ENCODE measurements at places on chromosomes 5 and 9. TPM values are rescaled to one million over a fixed set of nuclear protein-coding genes. Genes with fewer than 3 reads are reported as not detected.

- peaks cover 3% of the 10 kb centered on the region for H3K36me3 ChIP-seq
- no peak overlapping the region for H3K27ac ChIP-seq
- no peak for DNase-seq
- H3K4me1 ChIP-seq: peaks cover 16% of the 10 kb centered on the region
Observed at GRCh38 chr5:83069096-83069799, 7.9 kb downstream of the TMEM167A start.

DNA sequence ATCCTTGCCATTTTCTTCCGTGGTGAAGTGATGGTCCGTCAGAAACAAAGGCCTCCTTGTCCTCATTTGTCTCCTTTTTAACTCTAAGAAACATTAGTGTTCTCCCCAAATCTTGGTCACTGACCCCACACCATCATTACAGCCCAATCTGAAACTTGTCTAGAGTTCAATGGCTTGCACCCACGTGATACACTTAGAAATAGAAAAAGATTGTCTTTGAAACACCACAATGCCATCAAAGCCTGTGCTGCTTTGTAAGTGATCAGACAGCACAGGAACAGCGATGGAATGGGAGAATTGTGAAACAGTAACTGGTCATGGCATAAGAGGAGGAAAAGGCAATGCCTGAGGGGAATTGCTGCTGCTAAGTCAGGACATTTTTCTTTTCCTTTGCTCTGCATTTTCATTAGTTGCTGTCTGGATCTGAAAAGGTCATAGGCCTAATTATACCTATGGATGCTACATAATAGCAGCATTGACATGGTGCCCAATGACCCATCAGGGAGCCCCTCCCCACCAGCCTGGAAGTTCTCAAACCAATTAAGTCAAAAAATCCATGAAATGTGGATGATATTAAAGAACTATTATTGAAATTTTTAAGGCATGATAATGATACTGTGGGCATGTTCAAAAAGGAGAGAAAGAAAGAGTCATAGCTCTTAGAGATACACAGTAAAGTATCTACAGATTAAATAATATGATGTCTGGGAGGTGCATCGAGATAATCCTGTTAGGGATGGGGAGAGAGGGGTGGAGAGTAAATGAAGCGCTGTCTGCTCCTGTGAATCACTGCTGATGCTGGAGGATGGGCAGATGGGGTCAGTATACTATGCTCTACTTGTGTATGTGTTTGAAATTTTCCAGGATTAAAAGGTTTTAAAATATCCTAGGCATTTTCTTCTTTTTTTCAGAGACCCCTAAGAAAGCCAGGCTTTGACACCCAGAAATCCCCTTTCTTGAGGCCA, 83.6 kb downstream of the ENC1 start:
- DNase-seq: no peak
- no peaks in the 10 kb centered on the region for H3K36me3 ChIP-seq
- no peak overlapping the region for H3K27ac ChIP-seq
- no peaks in the 10 kb centered on the region for H3K4me1 ChIP-seq

DNA sequence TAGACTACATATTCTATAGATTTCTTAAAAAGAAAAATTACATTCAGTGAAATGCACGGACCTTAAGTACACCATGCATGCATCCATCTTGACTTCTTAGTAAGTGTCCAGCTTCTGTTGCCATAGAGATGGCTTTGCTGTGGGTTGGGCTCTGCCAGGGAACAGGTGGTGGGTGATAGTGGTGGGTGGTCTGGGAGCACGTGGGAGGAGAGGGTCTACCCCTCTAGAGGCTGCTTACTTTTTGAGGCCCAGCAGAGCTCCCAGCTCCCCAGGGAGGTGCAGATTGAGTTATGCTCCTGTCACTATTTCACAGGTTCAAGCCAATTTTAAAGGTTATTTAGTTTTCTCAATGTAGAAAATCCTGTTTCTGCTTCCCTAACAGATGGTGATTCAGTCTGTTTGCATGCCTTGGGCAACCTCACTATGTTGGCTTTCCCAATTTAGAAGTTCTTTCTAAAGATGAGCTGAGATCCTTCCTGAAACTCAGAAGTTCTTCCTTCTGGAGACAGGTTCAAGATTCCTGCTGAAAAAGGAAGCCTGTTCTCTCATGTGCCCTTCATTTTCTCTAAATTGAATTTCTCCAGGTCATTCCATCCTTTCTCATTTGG, 107.4 kb upstream of the LHFPL2 start:
- H3K4me3 ChIP-seq: no peak overlapping the region
- DNase-seq: no peak
- no peaks in the 10 kb centered on the region for H3K27me3 ChIP-seq
- no peaks in the 10 kb centered on the region for H3K4me1 ChIP-seq
- H3K27ac ChIP-seq: no peak overlapping the region
- no peaks in the 10 kb centered on the region for H3K36me3 ChIP-seq

GRCh38 chr9:90162819-90163218, 479.8 kb downstream of the DIRAS2 start:
- no peaks in the 10 kb centered on the region for H3K27me3 ChIP-seq
- H3K36me3 ChIP-seq: no peaks in the 10 kb centered on the region
- H3K4me3 ChIP-seq: no peak overlapping the region
- DNase-seq: no peak

DNA sequence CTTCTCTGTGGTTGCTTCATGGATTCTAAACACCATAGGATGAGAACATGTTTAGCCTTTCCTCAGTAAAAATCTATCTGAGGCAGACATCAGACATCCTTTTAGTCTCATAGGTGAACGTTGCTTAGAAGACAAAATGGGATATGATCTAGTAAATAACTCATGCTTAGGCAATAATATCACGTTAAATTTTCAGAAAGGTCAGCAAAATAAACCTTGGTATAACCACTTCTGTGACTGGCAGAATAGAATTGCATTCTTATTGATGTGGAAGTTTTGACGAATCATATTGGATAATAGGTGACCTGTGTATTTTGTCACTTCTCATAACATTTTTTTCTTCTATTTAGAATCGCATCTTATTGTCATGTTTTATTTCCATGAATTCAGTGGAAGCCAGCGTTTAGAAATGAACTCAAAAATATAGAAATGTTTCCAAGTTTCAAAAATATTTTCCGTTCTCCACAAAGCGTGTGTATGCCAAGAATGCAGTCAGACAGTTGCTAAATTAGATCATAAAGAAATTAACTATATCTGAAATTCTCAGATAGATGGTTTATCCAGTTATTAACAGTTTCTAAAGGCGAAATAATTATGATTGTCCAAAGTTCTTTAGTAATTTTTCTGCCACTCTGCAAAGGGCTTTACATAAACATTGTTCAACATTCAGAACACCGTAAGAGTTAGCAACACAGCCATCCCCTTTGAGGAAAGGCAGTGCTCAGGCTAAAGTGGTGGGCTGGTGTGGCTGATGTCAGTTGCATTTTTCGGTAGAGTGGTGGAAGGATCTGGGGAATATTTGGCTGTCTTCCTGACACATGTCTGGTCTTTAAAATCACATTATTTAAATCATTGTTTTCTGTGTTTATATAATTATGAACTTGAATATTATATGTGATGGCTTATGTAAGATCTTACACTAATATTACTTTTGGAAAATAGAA, 827.2 kb downstream of the MTRR start:
- DNase-seq: no peak
- no peaks in the 10 kb centered on the region for H3K4me1 ChIP-seq
- H3K27ac ChIP-seq: no peak overlapping the region
- H3K4me3 ChIP-seq: no peak overlapping the region
- H3K36me3 ChIP-seq: no peaks in the 10 kb centered on the region

GRCh38 chr9:18910916-18911315, 122.1 kb downstream of the SAXO1 start:
- H3K27me3 ChIP-seq: no peaks in the 10 kb centered on the region
- no peak for DNase-seq
- H3K4me3 ChIP-seq: no peak overlapping the region
- no peak overlapping the region for H3K27ac ChIP-seq

DNA sequence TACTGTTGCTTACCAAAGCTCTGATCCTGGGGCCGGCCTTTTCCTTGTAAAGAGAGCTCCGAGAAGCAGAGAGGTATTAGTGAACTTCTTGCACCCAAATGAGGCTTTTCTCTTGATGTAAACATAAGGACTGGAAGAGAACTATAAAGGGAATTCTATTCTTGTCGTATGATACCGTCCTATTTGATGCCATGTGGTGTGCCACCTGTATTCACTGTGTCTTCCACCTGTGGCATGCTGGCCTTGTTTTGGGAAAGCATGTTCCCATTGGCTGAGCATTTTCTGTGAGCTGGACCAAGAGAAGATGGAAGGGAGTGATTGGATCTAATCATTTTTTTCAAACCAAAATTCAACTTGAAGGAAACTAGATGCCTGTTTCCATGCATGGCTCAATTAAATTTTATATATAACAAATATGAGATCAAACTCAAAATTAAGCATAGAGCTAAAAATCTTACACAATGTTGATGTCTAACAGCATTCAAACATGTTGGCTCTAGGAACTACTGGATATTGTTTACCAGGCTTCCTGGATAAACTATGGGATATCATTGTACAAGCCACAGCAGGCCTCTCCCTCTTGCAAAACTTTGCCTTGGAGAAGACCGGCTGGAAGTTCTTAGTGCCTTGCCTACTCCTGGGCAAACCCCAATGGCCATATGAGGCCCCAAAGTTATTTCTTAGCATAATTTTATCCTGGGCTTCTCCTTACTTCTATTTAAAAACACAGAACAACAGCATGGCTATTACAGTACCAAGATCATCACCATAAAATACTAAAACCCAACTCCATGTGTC, 115.3 kb downstream of the TSSK1B start:
- no peak overlapping the region for H3K27ac ChIP-seq
- peaks cover 14% of the 10 kb centered on the region for H3K4me1 ChIP-seq
- no peak for DNase-seq
- H3K4me3 ChIP-seq: no peak overlapping the region
- no peaks in the 10 kb centered on the region for H3K36me3 ChIP-seq

DNA sequence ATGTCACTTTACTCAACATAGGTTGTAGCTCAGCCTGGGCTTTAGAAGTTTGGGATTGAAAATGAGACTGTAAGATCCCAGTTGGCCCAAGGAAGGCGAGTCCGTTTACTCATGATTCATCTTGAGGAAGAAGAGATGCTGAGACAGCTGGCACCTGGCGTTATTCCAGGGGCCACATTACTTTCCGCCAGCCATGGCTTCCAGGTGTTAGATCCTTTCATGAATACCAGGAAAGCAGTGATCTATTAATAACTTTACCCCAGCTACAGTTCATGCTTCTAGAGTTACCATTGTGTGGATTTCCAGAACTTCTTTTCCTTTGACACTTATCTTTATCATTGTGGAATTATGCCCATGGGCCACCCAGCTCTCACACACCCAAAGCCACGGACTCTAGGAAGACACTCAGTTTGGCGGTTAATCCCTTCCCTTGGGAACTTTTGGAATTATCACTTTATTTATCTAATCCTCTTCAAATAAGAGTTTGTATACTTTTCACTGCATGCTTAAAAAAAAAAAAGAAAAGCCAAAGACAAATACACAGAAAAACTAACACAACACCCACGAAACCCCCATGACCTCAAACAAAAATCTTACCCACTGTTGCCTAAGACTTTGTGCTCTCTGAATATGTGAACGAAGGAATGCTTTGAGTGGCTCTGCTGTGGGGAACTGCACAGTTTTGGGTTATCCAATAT, 26.9 kb downstream of the RAI14 start:
- H3K4me3 ChIP-seq: no peak overlapping the region
- peaks cover 9% of the 10 kb centered on the region for H3K4me1 ChIP-seq
- peaks cover 2% of the 10 kb centered on the region for H3K36me3 ChIP-seq

DNA sequence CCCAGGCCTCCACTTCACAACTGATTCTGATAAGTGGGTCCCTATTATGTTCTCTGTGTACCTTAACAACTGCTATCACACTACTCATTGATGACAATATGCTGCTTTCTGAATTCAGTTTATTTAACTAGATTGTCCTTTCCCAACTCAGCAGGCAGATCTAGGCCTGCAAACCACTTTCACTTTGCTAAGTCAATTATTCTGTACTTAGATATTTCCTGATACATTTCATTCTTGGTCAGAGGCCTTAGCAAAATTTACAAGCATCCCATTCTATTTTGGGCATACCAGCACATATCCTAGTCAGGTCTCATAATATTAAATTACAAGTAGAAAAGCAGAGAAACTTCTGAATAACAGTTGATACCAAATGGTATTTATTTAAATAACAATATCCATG, 235.7 kb upstream of the HAPLN1 start:
- H3K36me3 ChIP-seq: no peaks in the 10 kb centered on the region
- H3K4me3 ChIP-seq: no peak overlapping the region
- no peak for DNase-seq
- H3K4me1 ChIP-seq: no peaks in the 10 kb centered on the region
- H3K27me3 ChIP-seq: no peaks in the 10 kb centered on the region

GRCh38 chr9:134377976-134378375, 51.7 kb downstream of the RXRA start:
- H3K4me3 ChIP-seq: no peak overlapping the region
- no peaks in the 10 kb centered on the region for H3K36me3 ChIP-seq
- H3K4me1 ChIP-seq: peaks cover 99% of the 10 kb centered on the region
- peak overlapping the region; percentile 52 for H3K27ac ChIP-seq

Gene IL4
- not detected for total RNA-seq

Gene CTXN3
- total RNA-seq: not detected

Gene IL5
- not detected for total RNA-seq

Gene PHYHD1
- total RNA-seq: 286 TPM

Gene QRFP
- total RNA-seq: not detected

All from upper lobe of left lung (tissue), 6 donors.